ENCODE measurements at places on chromosomes 7 and 10. TPM values are rescaled to one million over a fixed set of nuclear protein-coding genes. Genes with fewer than 3 reads are reported as not detected.

Gene PLPP4
- polyA plus RNA-seq = not detected

Gene NRCAM
- polyA plus RNA-seq = 1.1 TPM

Gene RELN
- polyA plus RNA-seq = not detected

Gene ZNF485
- polyA plus RNA-seq = 5.4 TPM

Gene SP8
- not detected for polyA plus RNA-seq

Gene TDRD1
- polyA plus RNA-seq = 0.14 TPM

Gene BLNK
- not detected for polyA plus RNA-seq

Gene GOT1
- 24.6 TPM for polyA plus RNA-seq

Gene PPA1
- 122 TPM for polyA plus RNA-seq

Gene CCL24
- polyA plus RNA-seq = not detected

Gene POLR2J2
- polyA plus RNA-seq = 5.3 TPM

Gene CYP3A5
- 0.16 TPM for polyA plus RNA-seq

Gene INA
- polyA plus RNA-seq = not detected

Gene GPAM
- 1.7 TPM for polyA plus RNA-seq

Gene SPAG6
- polyA plus RNA-seq = not detected

Gene HHEX
- 0.90 TPM for polyA plus RNA-seq

Gene CYP2E1
- 0.68 TPM for polyA plus RNA-seq

Gene AGMO
- polyA plus RNA-seq = not detected

Gene CYP3A7
- not detected for polyA plus RNA-seq

Gene UPK3BL1
- 32.3 TPM for polyA plus RNA-seq

Gene YAE1
- 12.7 TPM for polyA plus RNA-seq

Gene GALNT17
- polyA plus RNA-seq = not detected

Gene VPS37D
- 0.17 TPM for polyA plus RNA-seq

Gene MACC1
- polyA plus RNA-seq = 0.08 TPM

Gene CRHR2
- polyA plus RNA-seq = not detected

Gene PLCE1
- 0.14 TPM for polyA plus RNA-seq

Gene HILPDA
- polyA plus RNA-seq = 2.5 TPM

Gene UBN2
- 3.2 TPM for polyA plus RNA-seq

Gene TMEM106B
- 32.7 TPM for polyA plus RNA-seq

Gene TWIST1
- not detected for polyA plus RNA-seq

Gene RSPH10B
- polyA plus RNA-seq = not detected

Gene STOX1
- polyA plus RNA-seq = not detected

Gene AUTS2
- 9.9 TPM for polyA plus RNA-seq

Gene PLEKHS1
- not detected for polyA plus RNA-seq

Gene FOXP2
- polyA plus RNA-seq = not detected

Gene TLX1
- not detected for polyA plus RNA-seq

Gene STEAP2
- 0.15 TPM for polyA plus RNA-seq

Gene PHKG1
- 0.95 TPM for polyA plus RNA-seq

Gene CPXM2
- not detected for polyA plus RNA-seq

Measured in CD8-positive, alpha-beta memory T cell (primary cell).